ENCODE measurements at places on chromosomes 13 and 19. TPM values are rescaled to one million over a fixed set of nuclear protein-coding genes. Genes with fewer than 3 reads are reported as not detected.
A peak's percentile ranks its signal among the peaks of the same experiment; 100 is the strongest.

GRCh38 chr13:52459668-52460067 lies 4.4 kb downstream of the CKAP2 start:
- H3K4me3 ChIP-seq, result no peak overlapping the region
- peaks cover 4% of the 10 kb centered on the region for H3K36me3 ChIP-seq

DNA sequence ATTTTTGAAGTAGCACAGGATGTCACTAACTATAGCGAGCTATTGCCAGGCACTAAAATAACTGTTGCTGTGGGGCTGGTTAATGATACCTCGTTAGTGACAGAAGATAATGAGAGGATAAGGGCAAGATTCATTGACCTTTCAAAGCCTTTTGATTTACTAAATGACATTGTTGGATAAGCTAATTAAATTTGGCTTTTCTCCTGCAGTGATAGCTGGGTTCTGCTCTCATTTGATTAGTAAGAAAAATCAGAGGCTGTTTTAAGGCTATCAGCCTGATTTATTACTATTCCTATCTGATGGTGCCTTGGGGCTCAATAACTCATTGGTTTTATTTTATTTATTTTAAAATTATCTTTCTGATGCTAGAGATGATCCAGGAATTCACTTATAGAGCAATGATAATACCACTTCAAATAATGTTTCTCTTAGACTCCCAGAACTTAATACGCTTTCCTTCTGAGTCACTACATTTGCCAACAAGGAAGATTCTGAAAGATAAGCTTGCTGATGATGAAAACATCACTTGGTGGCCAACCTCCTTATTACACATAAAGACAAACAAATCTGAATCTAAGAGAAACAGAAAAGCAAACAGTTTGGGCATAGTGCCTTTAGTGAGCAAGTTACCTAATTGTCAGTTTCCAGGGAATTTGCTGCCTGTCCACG lies 501.3 kb upstream of the ARGLU1 start:
- no peak overlapping the region for H3K27ac ChIP-seq
- DNase-seq, result no peak
- no peaks in the 10 kb centered on the region for H3K27me3 ChIP-seq
- H3K4me3 ChIP-seq, result no peak overlapping the region
- H3K36me3 ChIP-seq, result no peaks in the 10 kb centered on the region

DNA sequence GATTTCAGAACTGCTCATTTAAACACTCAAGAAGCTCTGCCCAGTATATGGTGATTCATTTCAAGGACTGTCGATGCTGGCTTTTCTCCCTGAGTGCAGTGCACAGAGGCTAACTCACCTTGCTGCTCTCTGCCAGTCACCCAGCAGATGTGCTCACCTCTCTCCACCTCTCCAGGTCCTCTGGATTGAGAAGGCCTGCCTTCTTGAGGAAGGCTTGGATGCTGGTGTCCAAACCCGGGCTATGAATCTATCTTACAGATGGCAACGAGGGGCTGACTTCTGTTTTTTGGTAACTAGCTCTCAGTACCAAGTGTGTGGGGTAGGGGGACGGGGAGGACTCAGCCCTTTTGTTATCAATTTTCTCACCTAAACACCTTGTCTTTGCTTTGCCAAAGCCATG lies 47.6 kb downstream of the TEX29 start:
- no peaks in the 10 kb centered on the region for H3K27me3 ChIP-seq
- H3K36me3 ChIP-seq, result no peaks in the 10 kb centered on the region
- DNase-seq, result no peak
- H3K4me3 ChIP-seq, result no peak overlapping the region
- no peak overlapping the region for H3K27ac ChIP-seq

- no peak overlapping the region for H3K27ac ChIP-seq
- no peak for DNase-seq
- H3K27me3 ChIP-seq, result no peaks in the 10 kb centered on the region
- H3K4me1 ChIP-seq, result no peaks in the 10 kb centered on the region
Observed at GRCh38 chr13:83819611-83820010, 62.7 kb downstream of the SLITRK1 start.

- no peaks in the 10 kb centered on the region for H3K27me3 ChIP-seq
- H3K4me3 ChIP-seq, result no peak overlapping the region
- no peaks in the 10 kb centered on the region for H3K4me1 ChIP-seq
- no peak for DNase-seq
Observed at GRCh38 chr13:46743191-46743590, 53.8 kb downstream of the ESD start.

GRCh38 chr19:10245189-10245939 lies 6.7 kb upstream of the MRPL4 start:
- DNase-seq, result no peak
- H3K27ac ChIP-seq, result no peak overlapping the region
- no peaks in the 10 kb centered on the region for H3K36me3 ChIP-seq

DNA sequence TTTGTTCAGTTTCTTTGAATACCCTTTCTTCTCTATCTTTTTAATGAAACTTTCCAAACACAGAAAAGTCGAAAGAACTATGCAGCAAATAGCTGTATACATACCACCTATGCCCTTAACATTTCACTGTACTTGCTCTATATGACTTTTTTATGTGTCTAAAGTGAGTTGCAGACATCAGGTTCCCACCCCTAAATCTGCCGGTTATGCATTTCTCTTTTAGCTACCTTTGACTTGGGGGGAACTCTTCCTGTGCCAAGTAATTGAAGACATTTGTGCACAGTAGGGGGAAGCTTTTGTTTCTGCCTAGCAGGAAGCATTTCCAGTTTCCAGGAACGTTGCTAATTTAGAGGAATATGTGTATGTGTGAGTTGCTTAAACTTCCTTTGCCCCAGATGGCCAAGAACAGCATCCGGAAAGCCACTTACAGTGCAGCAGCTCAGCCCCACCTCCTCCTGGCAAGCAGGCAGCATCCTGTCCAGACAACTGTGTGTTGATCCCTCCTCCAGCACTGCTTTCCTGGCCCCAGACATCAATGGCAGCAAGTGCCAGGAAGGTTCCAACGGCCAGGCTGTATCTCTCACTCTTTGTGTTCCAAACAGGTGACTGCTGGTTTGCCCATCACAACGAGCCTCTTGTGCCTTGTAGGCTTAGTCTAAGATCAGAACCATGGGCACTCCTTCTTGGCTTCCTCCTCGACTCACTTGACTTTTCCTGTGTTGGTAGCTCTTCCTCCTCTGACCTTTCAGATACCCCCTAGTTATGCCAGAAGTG lies 14.7 kb upstream of the GRAMD1A start:
- no peak overlapping the region for H3K27ac ChIP-seq
- no peaks in the 10 kb centered on the region for H3K27me3 ChIP-seq
- no peak overlapping the region for H3K4me3 ChIP-seq
- DNase-seq, result no peak
- no peaks in the 10 kb centered on the region for H3K4me1 ChIP-seq

DNA sequence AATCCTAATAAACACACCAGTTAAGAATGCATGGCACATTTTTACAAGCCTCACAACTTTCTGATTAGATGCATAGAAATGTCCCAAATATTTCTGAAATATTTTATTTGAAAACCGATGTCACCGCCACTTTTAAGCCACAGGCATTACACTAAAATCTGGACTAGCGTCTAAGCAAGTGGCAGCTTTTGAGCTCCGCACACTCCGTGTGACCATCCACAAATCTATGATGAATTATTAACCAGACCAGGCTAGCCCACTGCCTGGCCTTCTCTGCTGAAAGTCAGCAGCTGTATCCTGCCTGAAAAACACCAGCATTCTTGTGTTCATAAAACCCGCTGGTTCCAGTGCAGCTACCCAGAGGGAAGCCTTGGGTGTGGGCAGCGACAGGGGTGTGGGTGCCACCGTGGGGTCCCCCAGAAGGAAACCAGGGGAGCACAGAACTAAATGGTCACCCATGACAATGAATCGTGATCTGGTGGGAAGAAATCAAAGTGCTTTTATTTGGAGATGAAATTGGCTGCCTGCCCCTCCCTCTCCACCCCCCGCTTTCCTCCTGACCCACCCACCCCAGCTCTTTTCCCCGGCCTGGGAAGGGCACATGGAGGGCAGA lies 13.8 kb downstream of the RASA3 start:
- H3K4me3 ChIP-seq, result no peak overlapping the region
- H3K36me3 ChIP-seq, result peaks cover 14% of the 10 kb centered on the region
- no peak for DNase-seq
- H3K27ac ChIP-seq, result peak overlapping the region; percentile 5

GRCh38 chr13:110374431-110375370 lies 67.6 kb downstream of the COL4A2 start:
- no peaks in the 10 kb centered on the region for H3K4me1 ChIP-seq
- H3K36me3 ChIP-seq, result no peaks in the 10 kb centered on the region
- no peak overlapping the region for H3K27ac ChIP-seq
- no peak for DNase-seq

DNA sequence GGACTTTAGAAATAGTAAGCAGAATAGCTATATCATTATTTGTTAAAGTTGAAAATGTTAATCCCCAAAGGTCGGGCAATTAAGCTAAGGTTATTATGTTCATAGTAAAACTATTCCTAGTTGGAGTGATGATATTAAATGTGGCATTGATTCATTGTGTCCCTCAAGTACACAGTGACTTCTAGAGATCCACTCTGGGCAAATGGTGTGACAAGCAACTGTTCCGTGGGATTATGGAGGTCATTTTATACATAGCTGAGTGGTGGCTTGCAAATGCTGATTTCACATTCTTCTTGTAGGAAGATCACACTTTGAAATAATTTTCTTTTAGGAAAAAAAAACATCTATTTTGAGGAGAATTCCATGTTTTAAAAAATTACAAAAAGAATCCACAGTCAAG lies 317.8 kb downstream of the ATP8A2 start:
- H3K36me3 ChIP-seq, result no peaks in the 10 kb centered on the region
- H3K4me3 ChIP-seq, result no peak overlapping the region
- H3K4me1 ChIP-seq, result no peaks in the 10 kb centered on the region
- DNase-seq, result no peak

GRCh38 chr13:99993660-99994637 lies 12.4 kb downstream of the ZIC2 start:
- no peaks in the 10 kb centered on the region for H3K36me3 ChIP-seq
- H3K4me1 ChIP-seq, result peaks cover 47% of the 10 kb centered on the region
- DNase-seq, result peak; percentile 12
- peaks cover 94% of the 10 kb centered on the region for H3K27me3 ChIP-seq

GRCh38 chr19:18317961-18318800 lies 4.7 kb downstream of the LSM4 start:
- no peak for DNase-seq
- H3K27me3 ChIP-seq, result no peaks in the 10 kb centered on the region
- no peak overlapping the region for H3K4me3 ChIP-seq
- H3K4me1 ChIP-seq, result peaks cover 57% of the 10 kb centered on the region
- peaks cover 6% of the 10 kb centered on the region for H3K36me3 ChIP-seq
- H3K27ac ChIP-seq, result peak overlapping the region; percentile 78

GRCh38 chr13:43444081-43444480 lies 342.7 kb downstream of the ENOX1 start:
- H3K27ac ChIP-seq, result no peak overlapping the region
- no peaks in the 10 kb centered on the region for H3K36me3 ChIP-seq
- no peak for DNase-seq

- H3K4me1 ChIP-seq, result no peaks in the 10 kb centered on the region
- no peak overlapping the region for H3K27ac ChIP-seq
- no peaks in the 10 kb centered on the region for H3K27me3 ChIP-seq
- H3K36me3 ChIP-seq, result no peaks in the 10 kb centered on the region
Observed at GRCh38 chr13:108728370-108728769, 99.0 kb downstream of the MYO16 start.

DNA sequence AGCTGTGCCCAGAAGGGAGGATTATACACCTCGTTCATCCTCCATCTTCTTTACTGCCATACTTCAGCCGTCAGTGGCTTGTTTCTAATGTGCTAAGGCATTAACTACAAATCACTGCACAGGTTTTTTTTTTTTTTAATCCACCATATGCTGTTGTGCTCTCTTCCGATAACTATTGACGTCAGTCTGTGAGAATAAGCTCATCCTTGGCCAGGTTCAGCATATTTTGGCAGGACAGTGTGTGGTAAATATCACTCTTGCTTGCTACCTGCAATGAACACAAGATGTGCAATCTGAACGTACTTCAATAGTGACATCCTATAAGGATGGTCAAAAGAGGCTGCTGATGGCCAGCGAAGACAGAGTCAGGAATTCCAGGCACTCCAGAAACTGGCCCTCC lies 2030.7 kb upstream of the PCDH20 start:
- H3K4me3 ChIP-seq, result no peak overlapping the region
- H3K36me3 ChIP-seq, result no peaks in the 10 kb centered on the region
- H3K27me3 ChIP-seq, result no peaks in the 10 kb centered on the region
- no peak for DNase-seq
- no peak overlapping the region for H3K27ac ChIP-seq

DNA sequence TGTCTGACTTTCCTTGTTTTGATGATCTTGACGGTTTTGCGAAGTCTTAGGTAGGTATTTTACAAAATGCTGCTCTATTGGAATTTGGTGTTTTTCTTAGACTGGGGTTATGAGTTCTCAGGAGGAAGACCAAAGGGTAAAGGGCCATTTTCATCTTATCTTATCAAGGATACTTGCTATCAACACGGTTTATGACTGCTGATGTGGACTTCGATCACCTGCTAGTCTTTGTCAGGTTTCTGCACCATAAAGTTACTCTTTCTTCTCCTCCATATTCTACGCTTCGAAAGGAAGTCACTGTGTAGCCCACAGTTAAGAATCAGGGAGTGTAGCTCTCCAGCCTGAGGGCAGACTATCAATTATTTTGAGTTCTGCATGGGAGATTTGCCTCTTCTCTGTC lies 7.4 kb upstream of the CEBPG start:
- H3K4me3 ChIP-seq, result no peak overlapping the region
- peaks cover 12% of the 10 kb centered on the region for H3K27me3 ChIP-seq
- H3K36me3 ChIP-seq, result no peaks in the 10 kb centered on the region
- no peaks in the 10 kb centered on the region for H3K4me1 ChIP-seq

DNA sequence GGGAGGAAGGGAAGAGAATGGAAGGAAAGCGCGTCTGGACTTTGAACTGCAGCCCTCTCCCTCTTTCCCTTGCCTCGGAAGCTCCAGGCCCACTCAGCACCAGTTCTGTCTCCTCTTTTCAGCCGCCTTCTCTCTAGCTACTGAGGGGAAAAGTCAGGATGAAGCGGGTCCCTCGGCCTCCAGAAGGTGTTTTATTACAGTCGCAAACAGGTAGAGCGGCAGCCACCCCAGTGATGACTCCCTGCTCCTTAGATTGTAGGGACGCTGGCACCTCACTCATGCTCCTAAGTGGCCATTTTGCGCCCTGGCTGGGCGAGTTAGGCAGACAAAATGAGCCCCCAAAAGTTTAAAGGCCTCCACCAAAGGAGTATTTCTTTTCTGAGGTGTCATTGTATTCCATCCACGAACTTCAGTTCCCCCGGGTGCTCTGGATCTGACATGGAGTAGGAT lies 954 bp upstream of the STK24 start:
- no peak for DNase-seq
- H3K27me3 ChIP-seq, result no peaks in the 10 kb centered on the region
- peak overlapping the region; percentile 87 for H3K27ac ChIP-seq
- H3K36me3 ChIP-seq, result no peaks in the 10 kb centered on the region

DNA sequence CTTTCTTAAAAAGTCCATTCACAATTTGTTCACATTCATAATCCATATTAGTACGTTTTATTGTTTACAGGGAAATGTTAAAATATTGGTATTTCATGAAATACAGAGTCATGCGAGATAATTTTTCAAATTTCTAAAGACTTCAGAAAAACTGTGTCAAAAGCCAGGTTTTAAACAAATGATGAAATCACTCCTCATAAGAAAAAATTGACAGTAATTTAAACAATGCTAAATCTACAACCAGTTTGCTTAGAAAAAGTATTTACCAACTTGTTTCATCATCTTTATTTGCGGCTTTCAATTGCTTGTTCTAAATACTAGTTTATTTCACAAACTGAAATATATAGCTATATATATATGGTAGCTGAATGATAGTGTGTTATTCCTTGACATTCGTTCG lies 1.2 kb upstream of the NALCN start:
- no peak for DNase-seq
- no peak overlapping the region for H3K27ac ChIP-seq
- H3K27me3 ChIP-seq, result peaks cover 16% of the 10 kb centered on the region
- no peaks in the 10 kb centered on the region for H3K36me3 ChIP-seq

Gene KBTBD6
- total RNA-seq, result 8.5 TPM

Gene B3GLCT
- 6.8 TPM for total RNA-seq

Gene CACNA1A
- total RNA-seq, result 1.7 TPM

Gene LRRC25
- total RNA-seq, result 2.4 TPM

Gene ACER1
- not detected for total RNA-seq

Gene ODAD3
- 0.62 TPM for total RNA-seq

All from B cell (primary cell).